ENCODE measurements at places on chromosomes 11 and 22.
A peak's percentile ranks its signal among the peaks of the same experiment; 100 is the strongest.

GRCh38 chr22:30187529-30188407 lies 58.8 kb downstream of the LIF start:
- DNase-seq, result no peak

DNA sequence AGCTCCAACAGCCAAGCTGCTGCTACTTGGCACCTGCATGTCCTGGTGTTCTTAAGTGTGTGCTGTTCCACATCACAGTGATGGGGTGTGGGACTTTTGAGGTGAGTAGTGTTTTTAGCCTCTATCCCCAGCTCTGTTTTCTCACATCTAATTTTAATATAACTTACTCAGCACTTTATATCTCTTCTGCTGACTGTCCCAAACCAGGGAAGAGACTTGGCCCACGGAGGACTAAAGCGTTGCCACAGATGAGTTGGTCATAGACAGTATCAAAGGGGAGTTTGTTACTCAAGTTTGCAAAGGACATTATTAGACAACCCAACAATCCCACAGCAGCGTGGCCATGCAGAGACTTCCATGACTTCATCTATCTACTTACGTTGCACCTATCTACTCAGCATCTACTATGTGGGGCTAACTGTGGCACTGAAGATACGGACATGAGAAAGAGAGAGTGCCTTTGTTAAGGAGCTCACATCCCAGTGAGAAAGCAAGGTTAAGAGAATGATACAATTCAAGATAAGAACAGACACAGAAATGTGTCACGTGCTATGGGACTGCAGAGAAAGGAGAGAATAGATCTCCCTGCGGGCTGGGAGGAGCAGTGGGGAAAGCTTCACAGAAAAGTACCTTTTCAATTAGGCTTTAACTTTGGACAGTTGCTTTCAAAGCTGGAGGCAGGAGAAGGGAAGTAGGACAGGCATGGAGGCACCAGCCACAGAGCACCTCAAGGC lies 82.4 kb downstream of the ME3 start:
- DNase-seq, result no peak

DNA sequence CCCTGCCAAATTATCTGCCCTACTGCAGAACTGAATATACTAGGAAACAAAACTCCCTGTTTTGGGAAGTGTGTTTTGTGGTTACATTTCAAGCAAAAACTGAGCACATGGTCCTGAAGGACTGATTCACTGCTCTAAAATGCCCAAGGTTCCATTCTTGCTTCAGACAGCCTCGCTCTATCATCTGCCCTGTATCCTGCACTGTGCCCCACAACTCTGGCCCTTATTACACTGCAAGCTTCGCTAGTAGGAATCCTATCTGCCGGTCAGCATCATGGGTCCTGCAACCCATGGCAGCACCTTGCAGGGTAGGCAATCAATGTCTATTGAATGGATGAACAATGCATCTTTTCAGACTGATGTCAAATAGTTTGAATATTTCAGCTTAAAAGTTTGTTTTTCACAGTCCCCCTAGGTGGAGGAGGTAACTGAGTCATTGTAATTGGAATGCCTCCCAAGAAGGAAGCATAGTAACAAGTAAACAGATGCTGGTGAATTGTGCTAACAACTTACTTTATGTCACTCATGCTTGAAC lies 21.3 kb downstream of the LAYN start:
- DNase-seq, result no peak

- no peak for DNase-seq
These were observed 27.7 kb upstream of the PARVB start for GRCh38 chr22:43996170-43996980.

DNA sequence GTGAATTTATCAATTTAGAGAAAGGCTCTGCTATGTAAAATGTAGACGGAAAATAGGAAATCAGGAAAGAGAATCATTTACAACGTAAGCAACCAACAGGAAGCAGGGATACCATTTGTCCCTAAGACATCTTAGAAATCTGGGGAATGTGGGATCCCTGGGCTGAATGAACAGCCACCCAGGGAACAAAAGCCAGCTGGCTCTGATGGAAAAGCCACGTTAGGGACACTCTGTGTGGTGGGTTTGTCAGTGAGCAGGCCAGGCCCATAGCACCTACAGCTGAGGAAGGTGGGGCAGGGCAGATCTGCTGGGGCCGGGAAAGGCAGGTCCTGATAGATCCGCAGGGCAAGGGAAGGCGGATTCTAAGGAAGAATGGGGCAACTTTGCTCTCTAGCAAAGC lies 87.1 kb upstream of the CSNK2A3 start:
- DNase-seq, result no peak

GRCh38 chr22:32574958-32575910 lies 100.6 kb downstream of the FBXO7 start:
- DNase-seq, result no peak

- DNase-seq, result no peak
These were observed 3.8 kb downstream of the TOP3B start for GRCh38 chr22:21978564-21979386.

- no peak for DNase-seq
These were observed 32.9 kb downstream of the PISD start for GRCh38 chr22:31628969-31629708.

DNA sequence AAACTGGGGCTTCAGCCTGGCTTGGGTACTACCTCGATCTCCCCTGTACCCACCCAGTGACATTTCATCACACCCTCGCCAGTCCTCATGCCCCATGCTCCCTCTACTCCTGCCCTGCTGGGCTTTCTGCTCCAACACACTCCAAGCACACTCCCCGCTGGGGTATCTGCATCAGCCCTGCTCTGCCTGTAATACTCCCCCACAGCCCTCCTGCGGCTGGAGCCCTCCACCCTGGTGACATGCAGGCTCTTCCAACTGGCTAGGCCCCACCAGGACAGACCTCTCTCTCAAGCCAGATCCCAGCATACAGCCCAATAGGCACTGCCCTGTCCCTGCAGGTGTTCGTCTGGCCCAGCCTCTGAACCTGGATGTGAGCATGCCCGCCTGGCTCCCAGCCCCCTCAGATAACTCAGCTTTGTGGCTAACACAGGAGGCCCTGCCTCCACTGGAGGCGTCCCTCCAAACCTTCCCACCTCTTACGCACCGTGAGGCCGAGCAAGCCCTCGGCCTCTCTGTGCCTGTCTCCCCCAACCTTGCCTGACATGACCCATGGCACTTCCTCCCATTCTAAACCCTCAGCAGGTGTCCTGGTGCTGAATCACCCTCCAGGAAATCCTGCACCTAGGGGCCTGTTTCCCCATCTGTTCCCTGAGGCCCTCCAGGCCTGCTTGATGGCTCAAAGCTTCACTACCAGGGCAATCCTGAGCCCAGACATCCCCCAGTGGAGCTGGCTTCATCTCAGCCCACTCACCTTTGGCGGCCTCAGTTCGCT lies 33.5 kb upstream of the TXNRD2 start:
- DNase-seq, result peak; percentile 63

DNA sequence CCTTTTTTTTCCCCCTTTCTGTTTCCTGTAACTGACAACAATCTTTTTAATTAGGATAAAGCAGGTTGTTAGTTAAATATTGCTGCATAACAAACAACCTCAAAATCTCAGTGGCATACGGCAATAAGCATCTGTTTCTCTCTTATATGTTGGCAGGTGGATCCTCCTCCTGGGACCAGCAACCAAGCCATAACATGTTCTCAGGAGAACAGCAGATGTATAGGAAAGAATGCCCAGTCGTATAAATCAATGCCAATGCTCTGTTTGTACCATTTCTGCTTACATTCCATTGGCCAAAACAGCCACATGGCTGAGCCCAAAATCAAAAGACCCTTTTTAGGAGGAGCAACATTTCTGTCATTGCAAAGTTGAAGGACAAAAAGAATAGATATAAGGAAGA lies 445.7 kb downstream of the AASDHPPT start:
- no peak for DNase-seq

DNA sequence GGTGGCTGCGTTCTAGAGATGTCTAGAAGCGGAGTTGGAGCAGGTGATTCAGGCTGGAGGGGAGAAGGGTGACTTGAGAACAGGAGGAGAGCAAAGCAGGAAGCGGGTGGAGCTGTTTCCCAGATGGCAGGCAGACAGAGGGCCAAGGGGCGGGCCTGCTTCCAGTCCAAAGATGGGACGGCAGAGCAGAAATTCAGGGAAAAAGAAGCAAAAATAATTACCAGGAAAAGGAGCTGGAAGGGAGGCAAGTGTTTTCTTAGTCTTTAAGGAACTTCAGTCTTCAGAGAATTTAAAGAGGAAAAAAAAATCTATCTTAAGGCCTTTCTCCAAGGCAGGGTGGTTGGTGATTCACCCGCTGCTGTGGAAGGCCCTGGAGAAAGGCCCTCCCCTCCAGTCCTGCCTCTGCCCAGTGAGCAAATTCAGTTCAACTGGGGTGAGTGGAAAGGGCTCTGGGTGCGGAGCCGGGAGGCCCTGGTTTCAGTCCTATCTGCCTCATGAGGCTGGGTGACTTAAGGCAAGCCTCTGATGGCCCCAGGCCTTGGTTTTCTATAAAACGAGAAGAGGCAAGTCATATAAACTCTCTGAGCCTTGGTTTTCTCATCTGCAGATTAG lies 4.5 kb upstream of the CREB3L1 start:
- DNase-seq, result no peak
